ENCODE measurements at places on chromosomes 1 and 21. TPM values are rescaled to one million over a fixed set of nuclear protein-coding genes. Genes with fewer than 3 reads are reported as not detected.
A peak's percentile ranks its signal among the peaks of the same experiment; 100 is the strongest.

Gene GJB4
- 0.50 TPM for total RNA-seq

Gene GOLT1A
- 8.9 TPM for total RNA-seq

Gene TDRD5
- 0.47 TPM for total RNA-seq

DNA sequence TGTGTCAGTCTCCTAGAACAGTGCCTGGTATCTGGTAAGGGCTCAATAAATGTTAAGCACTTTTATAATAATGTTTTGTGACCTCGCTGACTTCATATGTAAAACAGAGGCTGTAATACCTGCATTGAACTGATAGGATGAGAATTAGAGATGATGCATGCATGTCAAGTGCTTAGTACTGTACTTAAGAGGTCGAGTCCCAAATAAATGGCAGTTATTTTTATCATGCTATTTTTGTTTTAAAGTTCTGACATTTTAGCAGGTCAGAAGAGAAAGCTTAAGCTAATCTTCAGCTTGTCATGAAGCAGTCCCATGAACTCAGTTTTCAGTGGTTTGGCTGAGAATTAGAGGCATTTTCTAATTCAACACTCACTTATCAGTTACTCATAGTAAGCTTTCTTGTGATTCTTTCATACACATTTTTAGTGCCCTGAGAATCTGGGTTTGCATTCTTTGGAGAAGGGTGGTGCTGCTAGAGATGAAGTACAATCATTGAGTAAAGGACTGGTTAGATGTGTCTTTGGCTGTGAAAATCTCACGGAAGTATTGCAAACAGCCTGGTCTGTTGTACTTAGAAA, 75.7 kb upstream of the RAVER2 start:
- no peak overlapping the region for H3K4me3 ChIP-seq
- no peak overlapping the region for H3K27ac ChIP-seq
- no peaks in the 10 kb centered on the region for H3K27me3 ChIP-seq
- peaks cover 11% of the 10 kb centered on the region for H3K36me3 ChIP-seq

Gene PLCH2
- total RNA-seq, result 8.7 TPM

- no peaks in the 10 kb centered on the region for H3K36me3 ChIP-seq
- H3K27me3 ChIP-seq, result no peaks in the 10 kb centered on the region
- no peak overlapping the region for H3K4me3 ChIP-seq
- H3K4me1 ChIP-seq, result no peaks in the 10 kb centered on the region
- no peak for DNase-seq
- no peak overlapping the region for H3K27ac ChIP-seq
Measured at GRCh38 chr1:230501849-230502248, 75.7 kb upstream of the PGBD5 start.

Gene MOB3C
- total RNA-seq, result 14.9 TPM

DNA sequence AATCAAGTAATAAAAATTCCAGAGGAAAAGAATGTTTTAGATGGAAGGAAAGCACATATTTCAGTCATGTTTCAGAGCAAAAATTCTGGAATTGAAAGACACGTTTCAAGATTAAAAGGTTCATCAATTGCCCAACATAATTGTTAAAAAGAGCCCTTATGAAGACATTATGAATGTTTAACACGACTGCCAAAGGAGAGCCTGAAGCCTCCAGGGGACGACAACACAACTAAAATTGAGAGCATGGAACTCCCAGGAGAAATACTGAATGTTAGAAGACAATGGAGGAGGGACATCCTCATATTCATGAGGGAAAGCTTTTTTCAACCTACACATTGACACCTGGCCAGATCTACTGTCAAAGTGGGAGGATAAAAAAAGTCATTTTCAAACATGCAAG, 16.0 kb downstream of the OR2T11 start:
- DNase-seq, result no peak
- H3K36me3 ChIP-seq, result no peaks in the 10 kb centered on the region
- no peaks in the 10 kb centered on the region for H3K27me3 ChIP-seq

DNA sequence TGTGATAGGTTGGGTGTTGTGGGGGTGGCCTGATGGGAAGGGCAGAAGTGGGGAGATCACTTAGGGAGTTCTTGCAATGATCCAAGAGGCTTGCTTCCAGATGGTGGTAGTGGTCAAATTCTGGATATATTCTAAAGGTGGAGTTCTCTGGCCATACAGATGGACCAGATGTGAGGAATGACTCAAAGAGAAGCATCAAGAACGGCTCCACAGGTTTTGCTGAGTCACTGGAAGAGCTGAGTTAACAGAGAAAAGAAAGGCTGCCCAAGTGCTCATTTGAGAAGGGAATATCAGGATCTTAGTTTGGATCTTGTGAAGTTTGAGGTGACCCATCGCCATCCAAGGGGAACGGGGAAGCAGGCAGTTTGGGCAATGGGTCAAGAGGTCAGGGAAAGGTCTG, 192.9 kb upstream of the GALNT2 start:
- no peak overlapping the region for H3K27ac ChIP-seq
- H3K4me1 ChIP-seq, result no peaks in the 10 kb centered on the region
- H3K27me3 ChIP-seq, result no peaks in the 10 kb centered on the region
- no peak for DNase-seq
- no peak overlapping the region for H3K4me3 ChIP-seq
- no peaks in the 10 kb centered on the region for H3K36me3 ChIP-seq

DNA sequence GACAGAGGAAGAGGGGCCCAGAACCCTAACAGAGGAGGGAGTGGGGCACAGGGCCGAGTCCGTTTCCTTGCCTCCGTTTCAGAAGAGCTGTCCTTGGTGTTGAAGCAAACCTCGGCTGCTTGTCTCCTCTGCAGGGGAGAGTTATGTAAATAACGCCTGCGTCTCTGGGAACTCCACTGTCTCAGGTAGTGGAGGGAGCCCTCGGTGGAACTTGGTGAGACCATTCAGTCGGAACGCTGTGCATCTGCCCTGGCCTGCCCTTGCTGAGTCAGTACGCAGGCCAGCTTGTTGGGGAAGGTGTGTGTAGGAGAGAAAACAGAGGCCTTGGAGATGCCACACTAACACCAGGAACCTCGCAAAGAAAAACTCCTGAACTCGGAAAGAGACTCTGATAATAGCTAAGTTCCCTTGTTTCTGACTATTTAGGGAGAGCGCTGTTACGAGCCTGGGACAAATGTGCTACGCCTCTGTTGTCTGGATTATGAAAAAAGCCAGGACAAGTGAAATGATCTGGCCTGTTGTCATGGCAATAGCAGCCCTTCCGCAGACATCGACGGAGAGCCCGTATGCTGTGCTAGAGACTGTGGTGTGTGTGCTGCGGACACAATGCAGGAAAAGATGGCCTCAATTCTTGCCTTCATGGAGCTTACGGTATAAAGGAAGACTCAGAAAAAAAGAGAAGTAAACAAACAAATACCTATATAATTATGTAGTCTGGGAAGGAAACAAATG, 94.6 kb upstream of the AKT3 start:
- H3K4me1 ChIP-seq, result peaks cover 14% of the 10 kb centered on the region
- H3K36me3 ChIP-seq, result no peaks in the 10 kb centered on the region
- H3K4me3 ChIP-seq, result peak overlapping the region; percentile 55
- H3K27me3 ChIP-seq, result no peaks in the 10 kb centered on the region
- peak; percentile 76 for DNase-seq

- no peak overlapping the region for H3K27ac ChIP-seq
- no peaks in the 10 kb centered on the region for H3K36me3 ChIP-seq
- DNase-seq, result no peak
- H3K4me1 ChIP-seq, result no peaks in the 10 kb centered on the region
- H3K4me3 ChIP-seq, result no peak overlapping the region
Measured at GRCh38 chr1:180246579-180246978, 16.5 kb downstream of the LHX4 start.

DNA sequence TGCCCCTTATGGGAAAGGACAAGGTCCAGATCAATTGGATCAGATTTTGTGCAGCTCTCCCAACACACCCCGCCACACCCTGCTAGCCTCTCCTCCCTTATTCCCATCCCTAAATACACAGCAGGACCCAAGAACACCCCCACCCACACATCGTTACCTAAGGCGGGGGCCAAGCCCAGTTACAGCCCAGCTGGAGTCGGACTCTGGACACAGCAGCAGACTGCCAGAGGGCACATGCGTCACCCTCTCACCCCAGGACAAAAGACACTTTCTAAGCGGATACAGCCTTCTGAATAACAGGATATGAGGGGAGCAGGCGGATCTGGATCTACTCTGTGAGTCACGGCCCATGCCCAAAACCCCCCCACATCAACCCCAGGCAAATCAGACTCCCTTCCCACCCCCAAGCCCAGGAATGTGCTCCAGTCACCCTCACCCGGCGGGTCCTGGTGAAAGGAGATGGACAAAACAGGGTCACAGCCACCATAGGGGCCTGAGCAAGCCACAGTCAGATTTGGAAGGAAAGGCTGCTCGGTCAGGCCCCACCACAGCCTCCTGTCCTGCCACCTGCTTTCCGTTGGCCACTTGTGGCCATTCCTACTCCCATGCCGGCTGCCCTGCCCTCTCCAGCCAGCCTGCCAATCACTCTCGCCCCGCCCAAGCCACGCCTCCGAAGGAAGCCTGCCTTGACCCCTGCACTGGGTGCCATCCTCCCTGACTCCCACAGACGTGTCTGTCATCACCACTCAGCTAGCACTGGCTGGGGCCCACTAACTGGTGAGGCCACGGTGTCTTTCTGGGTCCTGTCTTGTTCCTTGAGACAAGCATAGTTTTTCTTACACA, 4.0 kb downstream of the S100A16 start:
- peak overlapping the region; percentile 62 for H3K4me3 ChIP-seq
- peaks cover 17% of the 10 kb centered on the region for H3K4me1 ChIP-seq
- H3K27ac ChIP-seq, result peak overlapping the region; percentile 89
- no peaks in the 10 kb centered on the region for H3K27me3 ChIP-seq

Gene ITLN2
- total RNA-seq, result not detected

- H3K4me3 ChIP-seq, result peak overlapping the region; percentile 97
- H3K27ac ChIP-seq, result peak overlapping the region; percentile 95
- H3K4me1 ChIP-seq, result no peaks in the 10 kb centered on the region
- H3K36me3 ChIP-seq, result peaks cover 17% of the 10 kb centered on the region
- DNase-seq, result peak; percentile 9
- H3K27me3 ChIP-seq, result no peaks in the 10 kb centered on the region
Measured at GRCh38 chr1:160342526-160342925, 524 bp downstream of the COPA start.

- H3K4me3 ChIP-seq, result no peak overlapping the region
- no peak for DNase-seq
- H3K36me3 ChIP-seq, result no peaks in the 10 kb centered on the region
- no peaks in the 10 kb centered on the region for H3K27me3 ChIP-seq
Measured at GRCh38 chr21:46055863-46056281, 42.0 kb upstream of the COL6A2 start.

- no peak overlapping the region for H3K4me3 ChIP-seq
- H3K27me3 ChIP-seq, result no peaks in the 10 kb centered on the region
- H3K36me3 ChIP-seq, result no peaks in the 10 kb centered on the region
- H3K4me1 ChIP-seq, result no peaks in the 10 kb centered on the region
Measured at GRCh38 chr21:20187028-20187427, 811.2 kb upstream of the NCAM2 start.

GRCh38 chr1:211068976-211069375, 65.0 kb downstream of the KCNH1 start:
- DNase-seq, result no peak
- H3K4me3 ChIP-seq, result no peak overlapping the region
- no peak overlapping the region for H3K27ac ChIP-seq

Gene CA6
- not detected for total RNA-seq

Gene FCER1A
- total RNA-seq, result 3.2 TPM
